ENCODE measurements at places on chromosomes 1 and 21.
A peak's percentile ranks its signal among the peaks of the same experiment; 100 is the strongest.

DNA sequence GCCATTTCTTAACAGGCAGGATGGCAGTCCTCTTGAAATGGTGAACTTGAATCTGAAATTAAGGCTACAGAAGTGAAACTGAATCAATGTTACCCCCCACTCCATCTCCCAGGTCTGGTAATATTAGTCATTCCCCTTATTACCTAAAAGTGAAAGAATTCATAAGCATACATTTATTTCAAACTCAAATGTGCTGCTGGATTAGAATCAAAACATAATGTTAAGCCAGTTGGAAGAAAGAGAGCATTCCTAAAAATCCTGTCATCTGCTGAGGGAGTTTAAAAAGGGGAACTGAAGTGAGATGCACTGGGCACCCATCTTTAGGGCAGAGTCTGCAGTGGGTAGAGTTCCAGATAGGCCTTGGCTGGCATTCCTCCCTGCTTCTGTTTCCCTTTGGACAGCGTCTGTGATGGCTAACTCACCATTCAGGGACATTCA is 17.4 kb downstream of the KIAA0319L start:
- DNase-seq = no peak

DNA sequence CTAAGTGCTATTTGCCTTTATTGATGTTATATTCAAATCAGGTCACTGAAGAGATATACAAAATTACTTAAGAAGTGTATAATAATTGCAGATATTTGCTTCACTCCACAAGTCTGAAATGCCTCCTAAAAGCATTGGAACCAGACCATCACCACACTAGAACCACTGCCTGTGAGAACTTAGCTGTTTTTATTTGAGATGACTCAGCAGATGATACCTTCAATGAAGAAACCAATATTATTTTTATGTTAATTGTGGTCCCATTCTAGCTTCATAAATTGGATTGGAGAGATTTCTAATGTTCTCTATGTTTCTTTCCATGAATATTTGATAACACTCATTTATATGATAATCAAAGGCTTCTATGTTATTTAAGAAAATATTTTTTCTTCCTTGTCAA is 740.6 kb downstream of the KCNT2 start:
- DNase-seq = no peak

- DNase-seq = no peak
Measured at GRCh38 chr1:53024117-53024516, 37.9 kb upstream of the PODN start.

DNA sequence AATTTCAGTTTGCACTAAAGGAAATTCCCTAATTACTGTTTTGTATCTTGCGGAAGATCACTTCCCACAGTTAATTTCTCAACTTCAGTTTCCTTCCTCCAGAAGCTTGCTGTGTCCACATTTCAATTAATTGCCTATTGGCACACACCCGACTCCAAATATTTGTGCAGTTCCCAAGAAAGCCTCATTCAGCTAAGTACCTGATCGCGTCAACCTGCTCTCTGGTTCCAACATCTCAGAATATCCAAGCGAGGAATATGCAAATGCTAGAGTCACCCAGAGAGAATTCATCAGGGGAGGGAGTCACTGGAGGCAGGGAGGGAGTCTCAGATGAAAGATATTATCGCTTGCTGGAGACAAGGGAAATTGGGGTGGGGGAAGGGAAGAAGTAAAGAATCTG is 351.3 kb downstream of the RRAGC start:
- no peak for DNase-seq

- no peak for DNase-seq
Measured at GRCh38 chr1:39671433-39671792, 494 bp downstream of the NT5C1A start.

DNA sequence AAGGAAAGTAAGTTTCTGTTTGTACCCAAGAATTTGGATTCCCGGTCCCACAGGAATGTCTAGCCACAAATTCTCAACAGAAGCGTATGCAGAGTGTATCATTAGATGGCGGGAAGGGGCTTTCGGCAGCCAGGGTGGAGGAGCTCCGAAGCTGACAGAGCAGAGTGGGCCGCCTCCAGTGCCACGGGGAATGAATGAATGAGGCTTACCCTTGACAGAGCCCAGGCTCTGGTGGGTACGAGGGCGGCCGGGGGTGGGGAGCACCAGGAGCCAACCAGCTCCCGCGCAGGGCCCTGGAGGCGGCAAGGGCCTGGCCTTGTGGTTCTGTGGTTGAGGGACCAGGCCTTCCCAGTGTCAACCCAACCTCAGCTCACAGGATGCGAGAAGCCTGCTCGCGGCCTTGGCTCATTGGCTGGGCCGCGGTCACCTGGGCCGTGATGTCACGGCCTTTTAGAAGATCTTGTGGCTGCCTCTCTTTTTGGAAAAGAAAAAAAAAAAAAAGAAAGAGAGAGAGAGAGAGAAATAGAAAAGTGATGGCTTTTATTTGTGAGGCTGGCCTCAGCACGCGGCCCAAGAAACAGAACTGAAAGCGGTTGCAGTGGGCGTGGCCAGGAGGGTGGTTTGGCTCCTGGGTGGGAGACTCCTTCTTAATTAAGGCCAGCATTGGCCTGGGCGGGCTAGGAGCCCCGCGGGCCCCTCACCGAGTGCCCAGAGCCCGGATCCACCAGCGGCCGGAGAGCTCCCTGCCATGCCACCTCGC is 34.9 kb upstream of the RUNX3 start:
- no peak for DNase-seq

DNA sequence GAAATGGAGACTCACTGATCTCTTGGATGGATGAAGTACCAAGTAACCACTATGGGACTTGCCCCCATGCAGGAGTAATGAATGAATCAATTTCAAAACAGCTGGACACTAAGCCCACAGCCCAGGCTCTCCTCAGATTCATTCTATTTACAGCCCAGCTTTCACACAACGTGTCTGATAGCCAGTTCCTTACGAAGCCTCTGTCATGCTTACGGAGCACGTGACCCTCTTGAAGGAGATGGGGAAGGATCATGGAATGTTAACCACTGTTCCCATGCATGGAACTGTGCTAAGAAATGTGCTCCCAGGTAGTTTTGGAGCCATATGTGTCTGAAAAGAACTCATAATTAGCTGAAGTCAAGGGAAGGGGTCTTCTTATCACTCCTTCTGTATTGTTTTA is 124.1 kb downstream of the KIF26B start:
- no peak for DNase-seq

GRCh38 chr1:237396426-237396825 is 354.4 kb downstream of the RYR2 start:
- DNase-seq = peak; percentile 42

- no peak for DNase-seq
Measured at GRCh38 chr1:77026640-77027039, 159.4 kb downstream of the ST6GALNAC5 start.

DNA sequence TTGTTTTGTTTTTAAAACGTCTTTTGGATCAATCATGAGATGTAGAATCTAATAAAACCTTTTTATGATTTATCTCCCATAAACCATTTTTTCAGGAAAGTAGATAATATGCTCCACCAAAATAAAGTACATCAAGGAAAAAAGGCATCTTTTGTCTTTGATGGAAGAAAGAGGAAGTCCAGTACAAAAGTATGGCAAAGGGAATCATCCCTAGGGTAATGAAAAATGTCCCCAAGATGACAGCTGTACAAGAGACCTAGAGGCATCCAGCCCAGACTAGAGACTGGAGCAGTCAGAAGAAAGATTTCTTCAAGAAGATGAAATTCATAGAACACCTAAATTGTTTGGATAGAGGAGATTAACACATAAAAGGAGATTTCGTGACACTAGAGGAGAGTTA is 32.3 kb upstream of the GFI1 start:
- DNase-seq = no peak

GRCh38 chr1:89802051-89802450 is 18.8 kb upstream of the LRRC8D start:
- DNase-seq = peak; percentile 63

GRCh38 chr1:116164150-116164549 is 53.0 kb downstream of the MAB21L3 start:
- no peak for DNase-seq

- no peak for DNase-seq
Measured at GRCh38 chr1:151693057-151693651, 23.4 kb downstream of the CELF3 start.

DNA sequence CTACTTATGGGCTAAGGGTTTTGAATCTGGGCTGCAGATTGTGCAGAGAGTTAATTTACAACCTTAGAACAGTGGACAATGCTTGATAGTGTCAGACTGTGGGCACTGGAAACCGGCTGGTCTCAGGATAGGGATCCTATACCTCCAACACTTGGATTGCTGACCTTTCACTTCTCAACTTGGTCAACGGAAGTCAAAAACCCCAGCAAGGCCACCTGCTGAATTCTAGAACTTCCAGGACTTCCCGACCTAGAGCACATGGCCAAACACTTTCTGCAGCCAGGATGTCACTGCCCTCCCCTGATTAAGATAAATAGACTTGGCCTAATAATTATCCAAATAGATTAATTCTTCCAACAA is 336 bp upstream of the DENND2D start:
- DNase-seq = no peak

GRCh38 chr1:108847494-108847893 is 9.4 kb downstream of the AKNAD1 start:
- DNase-seq = no peak

DNA sequence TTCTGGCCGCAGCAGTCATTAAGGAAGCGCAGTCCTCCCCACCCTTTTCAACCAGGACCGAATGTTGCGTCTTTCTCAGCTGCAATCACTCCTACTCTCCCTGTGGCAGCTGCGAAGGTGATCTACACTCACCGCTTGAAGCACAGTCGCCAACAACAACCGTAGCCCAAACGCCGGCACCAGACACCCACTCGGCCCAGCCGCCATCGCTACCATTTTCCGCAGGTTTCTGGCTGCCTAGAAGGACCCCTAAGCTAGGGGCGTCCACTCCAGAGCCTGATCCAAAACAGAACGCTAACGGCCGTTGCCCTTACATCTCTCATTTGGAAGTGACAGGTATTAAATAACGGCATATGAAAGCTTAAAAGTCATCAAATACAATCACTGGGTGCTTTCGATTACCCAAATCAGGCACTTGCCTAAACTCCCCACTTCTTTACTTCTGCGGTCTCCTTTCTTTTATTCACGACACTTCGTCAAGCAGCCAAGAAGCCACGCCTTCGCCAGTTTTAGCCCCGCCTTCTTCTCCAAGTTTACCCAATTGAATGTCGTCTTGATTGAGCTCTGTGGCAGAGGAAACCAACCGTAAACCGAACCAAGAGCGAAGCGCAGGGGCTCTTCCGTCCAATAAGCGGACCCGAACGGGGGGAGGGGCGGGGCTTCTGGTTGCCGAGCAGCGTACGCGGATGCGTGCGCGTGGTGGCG is at the start of gene SELENOF:
SELENOF (minus strand) TSS at position 231 of the 705 bp plus-strand sequence; CDS start at position 216, 15 bp downstream.
- DNase-seq = peak; percentile 100

GRCh38 chr1:192969091-192969490 is 90.1 kb downstream of the UCHL5 start:
- no peak for DNase-seq

DNA sequence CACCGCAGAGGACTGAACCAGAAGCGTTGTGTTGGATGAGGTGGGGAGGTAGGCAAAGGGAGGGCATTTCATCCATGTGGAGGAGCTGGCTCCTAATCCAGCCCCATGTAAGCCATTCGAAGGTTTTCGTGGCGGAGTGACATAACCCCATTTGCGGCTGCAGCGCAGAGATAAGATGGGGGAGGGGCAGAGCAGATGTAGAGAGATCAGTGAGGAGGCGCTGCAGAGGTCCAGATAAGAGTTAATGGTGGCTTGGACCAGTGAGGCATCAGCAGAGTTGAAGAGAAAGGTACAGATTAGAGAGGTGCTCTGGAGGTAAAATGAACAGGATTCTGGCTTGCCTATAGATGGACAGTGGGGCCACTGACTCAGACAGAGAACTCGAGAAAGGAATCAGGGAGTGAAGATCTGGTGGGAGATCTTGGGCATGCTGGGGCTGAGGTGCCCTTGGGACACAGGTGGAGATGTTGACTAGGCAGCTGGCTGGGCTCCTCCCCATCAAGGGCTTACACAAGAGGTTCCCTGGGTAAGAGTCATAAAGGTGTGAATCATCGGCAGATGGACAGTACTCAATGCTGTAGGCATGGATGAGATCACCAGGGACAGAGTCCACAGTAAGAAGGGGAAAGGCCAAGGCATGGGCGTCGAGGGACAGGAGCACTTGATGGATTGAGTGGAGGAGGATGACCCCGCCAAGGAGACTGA is 7.8 kb upstream of the PTPRF start:
- DNase-seq = no peak

GRCh38 chr1:11629184-11630016 is 24.8 kb downstream of the FBXO2 start:
- no peak for DNase-seq

DNA sequence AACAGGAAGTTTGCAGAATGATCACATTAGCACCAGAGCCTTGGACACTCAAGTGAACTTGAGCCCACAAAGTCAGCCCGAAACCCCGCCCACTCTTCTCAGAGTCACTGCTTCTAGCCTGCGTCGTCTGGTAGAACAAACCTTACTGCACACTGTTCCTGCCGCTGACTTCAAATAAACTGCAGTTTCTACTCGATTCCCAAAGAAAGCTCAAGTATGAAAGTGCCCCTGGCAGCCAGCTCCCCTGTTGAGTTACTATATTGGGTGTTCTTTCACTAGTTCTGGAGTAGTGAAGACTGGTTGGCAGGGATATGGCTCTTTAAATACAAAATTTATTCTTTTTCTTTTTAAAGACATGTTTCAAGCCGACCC is 164.7 kb downstream of the GALNT2 start:
- peak; percentile 54 for DNase-seq

DNA sequence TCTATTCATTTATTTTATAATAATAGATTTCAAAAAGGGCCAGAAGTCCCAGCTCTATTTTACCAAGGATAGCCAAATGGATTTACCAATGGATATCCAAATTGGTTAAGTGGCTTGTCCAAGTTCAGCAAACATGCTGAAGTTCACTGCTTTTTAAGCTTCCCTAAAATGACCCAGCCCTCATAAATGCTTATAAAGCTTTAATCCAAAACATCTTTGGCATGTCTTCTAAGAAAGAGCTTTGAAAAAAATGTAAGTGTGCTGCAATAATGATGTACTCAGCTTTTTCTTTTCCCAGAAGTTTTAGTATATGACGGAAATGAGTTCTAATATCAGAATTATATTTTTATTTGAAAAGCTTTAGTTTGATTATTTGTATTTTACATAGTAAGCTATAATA is 451.5 kb upstream of the ADAMTS5 start:
- no peak for DNase-seq

DNA sequence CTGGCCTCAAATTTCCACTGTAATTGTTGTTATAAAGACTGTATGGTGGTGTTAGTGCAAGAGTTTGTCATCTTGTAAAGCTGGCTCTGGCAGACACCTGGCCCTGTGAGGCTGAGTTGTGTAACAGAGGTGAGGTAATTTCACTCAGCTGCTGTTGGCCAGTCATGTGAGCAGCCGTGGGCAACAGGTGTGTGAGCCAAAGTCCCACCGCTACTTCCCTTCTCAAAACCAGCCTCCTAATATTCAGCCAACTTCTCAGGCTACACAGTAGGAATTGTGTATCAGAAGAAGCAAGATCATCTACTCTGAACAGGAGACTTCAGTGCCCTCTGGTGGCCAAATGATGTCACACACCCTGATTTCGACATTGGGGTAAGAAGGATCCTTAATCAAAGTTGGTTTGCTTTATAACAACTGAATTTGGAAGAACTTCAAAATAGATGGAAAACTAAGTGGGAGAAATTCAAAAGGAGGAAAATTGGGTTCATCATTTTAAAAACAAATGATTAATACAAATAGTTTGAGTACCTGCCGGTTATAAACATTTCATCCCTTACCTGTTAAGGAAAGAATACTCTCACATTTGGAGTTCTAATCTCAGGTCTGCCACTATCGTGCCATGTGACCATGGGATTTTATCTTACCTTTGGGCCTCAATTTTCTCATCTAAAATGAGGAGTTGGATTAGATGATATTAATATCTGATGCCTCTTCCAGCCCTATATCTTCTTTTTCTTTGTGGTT is 2.6 kb upstream of the CREG1 start:
- DNase-seq = no peak
